ENCODE measurements at places on chromosomes 7 and 10.

GRCh38 chr10:74032900-74033655 is 35.2 kb downstream of the VCL start:
- DNase-seq = no peak

- DNase-seq = no peak
These were observed 48.6 kb upstream of the KIF5B start for GRCh38 chr10:32104622-32105509.

- DNase-seq = no peak
These were observed 49.8 kb downstream of the ZNF239 start for GRCh38 chr10:43524434-43525247.

- no peak for DNase-seq
These were observed 233.9 kb downstream of the POU6F2 start for GRCh38 chr7:39211581-39211980.

Measured in activated naive CD4-positive, alpha-beta T cell treated with anti-CD3 and anti-CD28 coated beads, Interleukin-2, amount 50 U/mL, for 16 hours (primary cell).